Bronchus fibroblast of lung (primary cell): ENCODE measurements at places on chromosomes 11 and 22. TPM values are rescaled to one million over a fixed set of nuclear protein-coding genes. Genes with fewer than 3 reads are reported as not detected.

The SMIM35 gene
- total RNA-seq = not detected in 2 replicates

The ZBTB3 gene
- 9.4 and 10.7 TPM in 2 replicates for total RNA-seq

The TMEM134 gene
- 30.0 and 53.1 TPM in 2 replicates for total RNA-seq

The OR10D3 gene
- not detected in 2 replicates for total RNA-seq

The TUBA8 gene
- 0.50 and 0.59 TPM in 2 replicates for total RNA-seq

The MS4A15 gene
- total RNA-seq = not detected in 2 replicates

The TCP11L1 gene
- 15.6 and 17.7 TPM in 2 replicates for total RNA-seq

The C11orf21 gene
- total RNA-seq = under 0.01 TPM in 1 of 2 replicates, not detected in the other
